Esophagus squamous epithelium (tissue), 5 donors: ENCODE measurements at places on chromosomes 3 and 15.

GRCh38 chr3:107414325-107414964 lies 37.2 kb downstream of the CCDC54 start:
- DNase-seq: no peak

- DNase-seq: no peak
Measured at GRCh38 chr15:93656041-93656440, 567.0 kb upstream of the RGMA start.

DNA sequence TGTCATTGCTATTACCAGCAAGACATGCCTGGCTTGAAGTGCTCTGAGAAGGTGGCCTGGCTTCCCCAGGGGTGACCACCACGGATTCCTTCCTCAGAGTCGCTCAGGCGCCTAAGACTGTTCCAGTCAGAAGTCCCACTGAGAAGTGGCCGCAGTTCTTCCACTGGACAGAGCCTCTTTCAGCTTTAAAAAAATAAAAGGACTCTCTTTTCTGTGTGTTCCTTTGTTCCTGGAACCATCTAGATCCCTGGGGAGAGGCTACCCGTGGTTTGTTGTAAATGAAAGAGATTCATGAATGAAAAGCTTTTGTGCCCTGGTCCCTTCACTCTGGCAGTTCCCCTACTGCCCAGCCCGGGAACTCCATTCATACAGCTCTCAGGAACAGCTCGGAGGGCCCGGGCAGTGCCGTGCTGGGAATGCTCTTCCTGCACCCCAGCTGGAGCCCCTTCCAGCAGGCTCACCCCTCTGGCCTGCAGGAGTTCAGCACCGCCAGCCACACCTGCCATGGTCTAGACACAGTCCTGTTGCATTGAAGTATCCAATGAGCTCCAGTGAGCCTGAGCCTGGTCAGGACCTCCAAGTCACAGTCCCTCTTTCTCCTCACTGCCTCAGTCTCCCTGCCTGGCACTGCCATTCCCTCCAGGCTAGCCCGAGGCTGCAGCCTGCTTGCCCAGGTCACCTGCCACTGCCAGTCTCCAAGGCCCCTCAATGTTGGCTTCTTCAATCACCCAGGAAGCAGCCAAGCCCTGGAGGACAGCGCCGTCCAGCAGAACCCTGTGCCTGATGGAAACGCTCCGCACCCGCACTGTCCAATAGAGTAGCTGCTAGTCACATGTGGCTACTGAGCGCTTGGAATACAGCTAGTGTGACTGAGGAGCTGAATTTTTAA lies 75.4 kb downstream of the XXYLT1 start:
- DNase-seq: no peak

DNA sequence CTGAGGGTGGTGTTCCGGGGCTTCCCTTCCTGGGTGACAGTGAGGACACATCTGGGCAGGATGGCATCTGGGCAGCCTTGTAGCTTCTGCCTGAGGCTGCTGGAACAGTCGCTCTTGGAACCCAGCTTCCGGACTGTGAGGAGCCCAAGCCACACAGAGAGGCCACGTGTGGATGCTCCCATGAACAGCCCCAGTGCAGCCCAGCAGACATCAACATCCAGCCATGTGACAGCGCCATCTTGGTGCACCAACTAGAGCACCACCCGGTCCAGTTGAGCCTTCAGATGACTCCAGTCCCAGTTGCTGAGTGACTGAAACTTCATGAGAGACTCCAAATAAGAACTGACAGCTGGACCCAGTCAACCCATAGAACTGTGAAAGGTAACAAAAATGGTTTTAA lies 15.5 kb upstream of the CTSH start:
- no peak for DNase-seq

DNA sequence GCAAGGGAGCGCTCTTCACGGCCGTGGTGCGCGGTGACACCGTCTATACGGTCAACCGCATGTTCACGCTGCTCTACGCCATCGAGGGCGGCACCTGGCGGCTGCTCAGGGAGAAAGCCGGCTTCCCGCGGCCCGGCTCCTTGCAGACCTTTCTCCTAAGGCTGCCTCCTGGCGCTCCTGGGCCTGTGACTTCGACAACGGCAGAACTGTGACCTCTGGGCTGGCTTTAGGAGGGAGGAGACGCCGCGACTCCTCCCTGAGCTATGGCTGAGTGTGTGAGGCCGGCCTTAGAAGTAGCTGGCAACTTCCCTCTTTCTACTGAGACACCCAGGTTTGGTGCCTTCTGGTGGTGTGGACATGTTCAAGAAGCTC lies 1.4 kb downstream of the KBTBD13 start:
- DNase-seq: no peak

GRCh38 chr15:78046796-78047341 lies 30.6 kb downstream of the TBC1D2B start:
- no peak for DNase-seq

GRCh38 chr3:99503350-99503749 lies 135.0 kb upstream of the COL8A1 start:
- DNase-seq: no peak

DNA sequence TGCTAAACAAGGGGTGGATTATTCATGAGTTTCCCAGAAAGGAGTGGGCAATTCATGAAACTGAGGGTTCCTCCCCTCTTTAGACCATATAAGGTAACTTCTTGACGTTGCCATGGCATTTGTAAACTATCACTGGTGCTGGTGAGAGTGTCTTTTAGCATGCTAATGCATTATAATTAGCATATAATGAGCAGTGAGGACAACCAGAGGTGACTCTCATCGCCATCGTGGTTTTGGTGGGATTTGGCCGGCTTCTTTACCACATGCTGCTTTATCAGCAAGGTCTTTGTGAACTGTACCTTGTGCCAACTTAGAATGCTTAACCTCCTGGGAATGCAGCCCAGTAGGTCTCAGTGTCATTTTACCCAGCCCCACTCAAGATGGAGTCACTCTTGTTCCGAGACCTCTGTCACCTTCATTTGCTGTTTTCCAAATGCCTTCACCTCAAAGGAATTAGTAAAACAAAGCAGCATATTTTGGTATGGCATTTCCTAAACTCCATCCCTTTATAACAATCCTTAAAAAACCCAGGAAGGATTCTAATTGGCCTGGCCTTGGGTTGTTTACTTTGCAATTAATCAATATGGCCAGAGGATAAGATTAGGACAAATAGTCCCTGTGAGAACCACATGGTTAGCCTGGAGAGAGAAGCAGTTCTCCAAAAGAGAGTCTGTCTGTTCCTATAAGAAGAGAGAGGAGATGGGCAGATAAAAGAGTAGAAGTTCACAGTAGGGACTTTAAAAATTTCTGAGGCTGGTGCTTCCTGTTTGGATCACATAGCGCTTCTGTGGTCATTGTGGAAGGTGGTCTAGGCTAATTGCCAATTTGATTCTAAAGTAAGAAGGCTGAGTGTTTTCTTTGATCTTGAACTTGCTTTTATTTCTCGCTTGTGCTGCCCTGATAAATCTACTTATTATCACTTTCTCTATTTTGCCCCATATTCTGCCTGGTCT lies 155.2 kb upstream of the EOMES start:
- DNase-seq: no peak

DNA sequence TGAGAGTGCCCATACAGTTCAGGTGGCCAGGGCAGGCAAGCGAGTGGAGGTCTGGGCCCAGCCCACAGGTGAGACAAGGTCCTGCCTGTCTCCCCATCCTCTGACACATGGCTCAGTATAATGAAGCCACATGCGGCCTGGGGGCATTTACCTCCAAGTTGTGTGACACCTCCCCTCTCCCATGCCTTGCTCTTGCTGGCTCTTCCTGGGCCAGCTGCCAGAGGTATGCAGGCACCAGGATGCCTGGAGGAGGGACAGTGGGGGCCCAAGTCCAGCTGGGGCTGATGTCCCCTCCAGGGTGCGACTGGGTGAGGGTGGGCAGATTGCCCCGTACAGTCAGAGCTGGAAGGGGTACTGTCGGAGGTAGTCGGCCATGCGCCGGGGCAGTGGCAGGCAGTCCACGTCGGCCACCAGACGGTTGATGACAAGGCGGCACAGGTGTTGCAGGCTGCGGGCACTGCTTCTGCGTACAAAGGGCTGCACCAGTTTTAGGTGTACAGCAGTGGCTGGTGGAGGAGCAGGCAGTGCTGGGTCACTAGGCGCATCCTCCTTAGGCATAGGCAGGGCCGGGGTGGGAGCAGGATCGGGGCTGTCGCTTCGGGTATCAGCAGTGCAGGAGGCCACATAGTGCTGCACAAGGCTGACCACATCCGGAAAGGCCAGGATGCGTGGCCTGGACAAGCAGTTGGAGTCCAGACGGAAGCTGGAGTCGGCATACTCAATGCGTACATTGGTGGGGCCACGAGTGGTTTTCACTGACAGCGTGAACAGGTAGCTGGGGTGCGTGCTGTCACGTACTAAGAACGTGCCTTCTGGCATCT lies 4.1 kb downstream of the CISH start:
- no peak for DNase-seq

DNA sequence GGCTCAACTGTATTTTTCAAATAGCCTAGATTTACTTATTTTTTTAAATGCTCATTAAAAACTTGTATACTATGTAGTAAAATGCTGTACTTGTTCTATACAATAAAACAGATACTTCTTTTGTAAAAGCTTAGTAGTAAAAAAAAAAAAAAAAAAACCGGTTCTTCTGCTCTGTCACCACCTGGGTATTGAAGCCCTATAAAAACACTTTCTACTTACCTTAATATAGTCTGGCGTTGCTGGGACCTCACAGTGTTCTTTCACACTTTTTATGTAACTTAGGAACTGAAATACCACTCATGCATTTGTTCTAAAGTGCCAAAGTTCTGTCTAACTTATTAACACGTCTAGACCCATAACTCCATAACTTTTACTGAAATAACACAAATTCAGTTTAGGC lies 61.4 kb downstream of the TASOR start:
- no peak for DNase-seq

- DNase-seq: no peak
Measured at GRCh38 chr15:38512901-38513300, 51.7 kb downstream of the RASGRP1 start.

GRCh38 chr3:192121923-192122322 lies 605.4 kb downstream of the FGF12 start:
- no peak for DNase-seq

- DNase-seq: no peak
Measured at GRCh38 chr15:55535436-55535835, 27.4 kb upstream of the DNAAF4 start.

- no peak for DNase-seq
Measured at GRCh38 chr3:107753494-107753893, 230.7 kb downstream of the BBX start.

GRCh38 chr3:119223511-119223910 lies 17.2 kb downstream of the B4GALT4 start:
- DNase-seq: no peak
